NCI-H1417 (cell line): ENCODE measurements at places on chromosomes 4 and X.

- DNase-seq = no peak
These were observed 69.4 kb upstream of the PGM2 start for GRCh38 chr4:37757121-37757520.

- peak; percentile 43 for DNase-seq
These were observed 178.9 kb upstream of the SPRY1 start for GRCh38 chr4:123217664-123218063.

GRCh38 chr4:134382478-134383227 lies 181.1 kb upstream of the PABPC4L start:
- DNase-seq = no peak

GRCh38 chr4:139768366-139768765 lies 102.7 kb downstream of the MGST2 start:
- DNase-seq = no peak

DNA sequence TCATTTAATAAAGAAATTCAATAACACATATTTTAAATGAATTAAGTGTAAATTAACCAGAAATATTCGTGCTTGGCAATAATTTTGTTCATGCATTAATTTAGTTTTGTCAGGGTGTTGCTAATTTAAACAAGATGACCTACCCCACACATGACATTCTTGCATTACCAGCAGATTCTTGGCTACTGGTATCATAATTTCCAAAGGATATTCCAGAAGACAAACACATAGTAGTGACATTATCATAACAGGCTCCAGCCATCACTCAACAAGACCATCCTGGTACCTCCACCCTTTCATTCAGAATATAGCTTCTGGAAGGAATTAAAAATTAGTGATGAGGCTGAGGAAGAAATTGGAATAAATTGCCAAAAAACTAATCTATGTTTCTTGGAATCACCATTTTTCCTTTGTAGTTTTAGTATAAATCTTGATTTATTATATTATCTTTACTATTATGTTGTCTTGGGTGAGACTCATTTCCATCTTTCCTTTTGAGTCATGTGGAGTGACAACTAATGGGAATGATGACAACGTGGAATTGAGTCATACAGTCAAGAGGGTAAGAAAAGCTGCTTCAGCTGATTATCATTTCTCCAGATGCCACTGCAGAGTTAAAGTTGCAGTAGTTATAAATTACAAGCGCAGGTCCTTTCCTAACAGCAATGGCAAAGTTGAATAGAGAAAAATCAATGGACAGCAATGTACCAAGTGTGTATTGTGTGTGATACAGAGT lies 30.9 kb upstream of the HHIP start:
- DNase-seq = no peak

GRCh38 chr4:101262683-101263082 lies 84.6 kb downstream of the PPP3CA start:
- no peak for DNase-seq

DNA sequence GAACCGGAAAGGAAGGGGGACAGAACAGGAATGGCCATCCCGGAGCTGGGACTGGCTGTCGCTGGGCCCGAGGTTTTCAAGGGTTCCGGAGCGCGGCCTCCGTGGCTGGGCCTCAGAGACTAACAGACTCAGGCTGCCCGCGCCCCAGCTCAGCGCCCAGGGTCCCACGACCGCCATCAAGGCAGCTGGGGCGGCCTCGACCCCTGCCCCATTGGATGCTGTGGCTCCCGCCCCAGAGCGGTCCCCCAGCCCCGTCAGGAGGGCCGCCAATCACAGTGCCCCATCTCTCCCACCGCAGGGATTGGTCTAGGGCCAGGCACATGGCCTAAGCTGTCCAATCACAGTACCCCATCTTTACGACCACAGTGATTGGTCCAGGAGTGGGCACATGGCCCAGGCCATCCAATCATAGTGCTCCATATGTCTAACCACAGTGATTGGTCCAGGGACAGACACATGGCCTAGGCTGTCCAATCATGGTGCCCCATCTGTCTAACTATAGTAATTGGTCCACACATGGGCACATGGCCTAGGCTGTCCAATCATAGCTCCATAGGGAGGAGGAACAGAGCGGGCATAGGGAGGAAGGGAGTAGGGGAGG lies 105.3 kb upstream of the NKX1-1 start:
- DNase-seq = no peak

- DNase-seq = peak; percentile 75
These were observed 49.7 kb upstream of the DHRSX start for GRCh38 chrX:2550328-2551020.

DNA sequence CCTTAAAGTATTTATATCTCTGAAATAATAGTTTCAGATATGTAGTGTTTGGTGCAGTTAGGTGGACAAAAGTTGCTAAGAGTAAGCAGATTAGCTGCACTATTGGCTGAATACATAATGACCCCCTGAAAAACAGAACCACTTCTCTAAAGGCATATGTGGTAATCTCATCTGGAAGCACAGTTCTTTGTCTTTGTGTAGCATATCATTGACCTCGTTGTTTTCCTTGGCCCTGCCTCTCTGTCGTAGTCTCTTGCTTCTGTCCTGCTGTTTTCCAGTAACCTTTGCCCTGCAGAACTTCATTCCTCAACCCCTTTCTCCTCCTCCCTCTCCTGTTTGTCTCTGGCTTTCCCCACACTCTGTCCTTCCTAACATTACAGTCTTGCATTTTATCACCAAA lies 41.4 kb downstream of the JADE3 start:
- DNase-seq = no peak

DNA sequence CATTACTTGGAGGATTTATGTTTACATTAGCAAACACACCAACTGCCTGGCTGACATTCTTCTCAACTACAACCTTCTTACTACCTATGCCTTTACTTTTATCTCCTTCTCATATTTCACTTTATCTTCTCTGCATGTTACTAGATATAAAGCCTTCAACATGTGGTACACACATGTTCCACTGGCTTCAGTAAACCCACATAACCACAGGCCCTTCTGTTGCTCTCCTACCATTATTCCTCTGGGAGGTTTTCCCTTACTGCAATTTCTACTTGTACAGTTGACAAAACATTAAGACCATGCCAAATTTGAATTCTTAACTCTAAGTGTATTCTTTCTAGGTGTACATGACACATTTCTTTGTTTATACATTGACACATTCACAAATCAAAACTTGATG lies 133.1 kb downstream of the ARAP2 start:
- DNase-seq = no peak

- DNase-seq = peak; percentile 87
These were observed at the start of gene ZCCHC18 for GRCh38 chrX:104112326-104112951. ZCCHC18 (plus strand) TSS chrX:104112523; CDS start chrX:104114112, 1,589 bp downstream.

DNA sequence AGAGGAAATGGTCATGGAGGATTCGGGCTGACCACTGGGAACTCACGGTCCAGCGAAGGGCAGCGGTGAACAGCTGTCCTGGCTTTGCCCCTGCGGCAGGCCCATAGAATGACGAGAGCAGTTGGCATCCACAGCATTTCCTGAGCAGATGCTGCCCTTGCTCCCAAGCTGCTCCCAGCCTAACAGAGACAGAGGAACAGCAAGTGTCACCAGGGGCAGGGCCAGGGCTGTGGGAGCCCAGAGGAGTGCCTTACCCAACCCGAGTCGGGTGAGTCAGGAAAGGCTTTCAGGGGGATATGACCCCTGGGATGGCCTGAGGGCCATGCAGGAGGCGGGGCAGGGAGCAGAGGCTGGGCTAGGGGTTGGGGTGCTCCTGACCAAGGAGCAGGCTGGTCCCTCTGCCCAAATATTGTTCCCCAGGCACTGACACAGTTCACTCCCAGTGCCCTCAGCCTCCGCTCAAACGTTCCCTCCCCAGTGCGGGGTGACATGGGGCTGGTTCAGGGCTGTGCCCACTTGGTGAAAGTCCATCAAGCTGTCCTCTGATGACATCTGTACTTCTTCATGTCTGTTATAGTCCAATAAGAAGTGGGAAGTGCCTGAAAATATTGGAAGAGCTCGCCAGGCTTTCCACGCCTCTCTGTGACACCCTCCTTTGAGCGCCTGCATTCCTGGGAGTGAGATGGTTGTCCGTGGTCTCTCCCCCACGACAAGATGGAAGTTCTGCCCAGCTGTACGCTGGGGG lies 64.7 kb upstream of the GPR78 start:
- DNase-seq = no peak

- peak; percentile 30 for DNase-seq
These were observed 40.1 kb upstream of the RPA4 start for GRCh38 chrX:96843566-96843965.

GRCh38 chr4:87521319-87521718 lies 7.9 kb downstream of the SPARCL1 start:
- DNase-seq = no peak

- peak; percentile 40 for DNase-seq
These were observed 61.5 kb downstream of the TIGD2 start for GRCh38 chr4:89172865-89173264.

GRCh38 chrX:139290310-139290709 lies 240.2 kb upstream of the F9 start:
- DNase-seq = no peak
